ENCODE measurements at places on chromosomes 5 and 9.

GRCh38 chr5:114055318-114056184, 306.3 kb upstream of the KCNN2 start:
- DNase-seq = no peak

GRCh38 chr5:71564895-71565294, 22.2 kb upstream of the MCCC2 start:
- no peak for DNase-seq

- no peak for DNase-seq
Measured at GRCh38 chr5:123046222-123046621, 9.7 kb upstream of the PPIC start.

- no peak for DNase-seq
Measured at GRCh38 chr5:122319897-122320296, 7.9 kb downstream of the SNCAIP start.

- peak; percentile 17 for DNase-seq
Measured at GRCh38 chr5:134138416-134139376, 24.2 kb downstream of the TCF7 start.

- DNase-seq = no peak
Measured at GRCh38 chr9:127457191-127457878, 6.0 kb downstream of the LRSAM1 start.

DNA sequence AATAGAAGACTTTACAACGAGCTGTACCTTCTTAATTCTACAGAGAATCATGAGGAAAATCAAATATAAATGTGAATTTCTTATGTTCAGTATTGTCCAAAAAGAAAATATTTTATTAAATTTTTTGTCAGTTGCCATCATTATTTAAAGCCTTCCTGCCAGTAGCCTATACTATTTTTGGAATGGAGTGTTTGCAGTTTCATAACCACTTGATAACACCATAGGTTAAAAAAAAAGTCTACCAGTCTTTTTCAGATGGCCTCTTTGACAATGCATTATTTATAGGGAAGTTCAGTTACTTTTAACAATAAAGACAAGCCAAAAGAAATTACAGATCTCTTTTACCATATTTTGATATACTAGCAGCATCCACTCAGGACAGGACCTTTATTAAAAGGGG, 80.3 kb upstream of the CCDC152 start:
- DNase-seq = no peak

DNA sequence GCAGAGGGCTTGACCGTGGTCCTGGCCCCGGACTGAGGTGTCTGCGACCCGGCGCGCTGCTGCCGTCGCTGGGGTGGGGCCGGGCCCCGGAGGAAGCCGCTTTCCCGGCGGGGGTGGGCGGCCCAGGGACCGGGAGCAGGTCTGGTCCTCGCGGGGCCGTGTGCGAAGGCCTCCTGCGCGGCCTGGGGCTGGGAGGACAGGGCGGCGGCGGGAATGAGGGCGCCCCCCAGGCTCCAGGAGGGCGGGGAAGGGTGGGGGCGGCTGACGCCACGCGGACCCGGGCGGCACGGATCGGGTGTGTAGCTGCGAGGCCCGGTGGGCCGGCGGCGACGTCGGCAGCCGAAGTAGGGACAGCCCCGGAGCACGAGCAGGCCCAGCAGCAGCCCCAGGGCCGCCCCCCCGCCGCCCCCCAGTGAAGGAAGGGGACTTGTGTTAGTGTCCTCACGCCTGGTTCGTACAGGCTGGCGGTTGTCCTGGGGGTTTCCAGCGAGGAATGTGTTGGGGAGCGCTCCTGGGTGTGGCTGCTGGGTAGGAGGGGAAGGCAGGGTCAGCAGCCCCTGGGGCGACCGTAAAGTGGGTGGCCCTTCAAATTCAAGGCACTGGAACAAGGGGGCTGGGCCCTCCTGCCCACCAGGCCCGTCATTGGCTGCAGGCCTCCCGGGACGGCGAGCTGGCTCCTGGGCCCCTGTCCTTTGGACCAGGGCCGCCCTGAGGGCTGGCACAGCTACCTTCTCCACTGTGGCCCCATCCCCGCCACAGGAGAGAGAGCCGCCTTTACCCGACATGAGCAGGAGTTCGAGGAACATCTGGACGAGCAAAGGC, 597 bp upstream of the TMEM250 start:
- peak; percentile 76 for DNase-seq

GRCh38 chr5:157267761-157268480, 2.0 kb downstream of the CYFIP2 start:
- no peak for DNase-seq

DNA sequence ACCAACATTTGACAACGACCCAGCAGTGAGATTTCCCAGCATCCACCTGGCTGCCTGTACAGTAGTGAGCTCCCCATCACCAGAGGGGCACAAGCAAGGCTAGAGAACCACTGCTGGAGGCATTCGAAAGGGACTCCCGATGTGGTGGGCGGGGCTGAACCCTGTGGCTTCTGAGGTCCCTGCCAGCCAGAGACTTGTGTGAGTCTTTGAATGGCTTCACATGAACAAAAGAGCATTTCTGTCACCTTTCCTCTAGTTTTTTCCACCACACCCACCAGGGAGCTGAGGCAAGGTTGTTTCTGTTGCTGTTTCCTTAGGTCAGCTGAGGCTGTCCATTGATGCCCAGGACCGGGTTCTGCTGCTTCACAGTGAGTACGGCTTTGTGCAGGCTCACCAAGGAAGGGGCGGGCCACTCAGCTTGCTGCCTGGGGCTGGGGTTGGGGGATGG, 15.7 kb downstream of the RGS3 start:
- DNase-seq = no peak

GRCh38 chr9:33289496-33289895, 820 bp upstream of the NFX1 start:
- peak; percentile 22 for DNase-seq

GRCh38 chr5:36357391-36357975, 55.8 kb upstream of the RANBP3L start:
- no peak for DNase-seq

Measured in suppressor macrophage treated with lipopolysaccharide for 1 hour (primary cell).